ENCODE measurements at places on chromosomes 12 and 14.

GRCh38 chr14:36723530-36723929 is 61.9 kb downstream of the PAX9 start:
- DNase-seq = no peak

- DNase-seq = no peak
These were observed 219.0 kb upstream of the RTL1 start for GRCh38 chr14:101122237-101123141.

- DNase-seq = no peak
These were observed 30.5 kb upstream of the AP4S1 start for GRCh38 chr14:30994681-30995620.

GRCh38 chr12:29537298-29537697 is 39.8 kb upstream of the OVCH1 start:
- peak; percentile 30 for DNase-seq

DNA sequence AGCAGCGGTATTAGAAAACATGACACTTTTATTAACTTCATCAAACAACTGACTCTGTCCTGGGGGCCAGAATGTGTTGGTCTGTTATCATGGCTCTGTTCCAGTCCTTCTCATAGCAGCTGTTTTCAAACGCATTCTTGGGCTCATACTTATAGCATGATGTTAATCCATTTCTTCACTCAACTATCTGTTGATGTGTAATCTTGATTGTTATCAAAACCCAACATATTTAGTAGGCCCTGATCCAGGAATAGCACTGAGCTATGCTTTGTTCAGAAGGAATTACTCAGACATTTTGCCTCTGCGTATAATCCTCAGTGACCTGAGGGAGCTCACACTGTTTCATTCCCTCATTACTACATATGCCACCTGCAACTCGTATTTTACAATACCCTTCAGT is 315.9 kb downstream of the BMP4 start:
- no peak for DNase-seq

- DNase-seq = no peak
These were observed 9.5 kb downstream of the DCN start for GRCh38 chr12:91173124-91173523.

DNA sequence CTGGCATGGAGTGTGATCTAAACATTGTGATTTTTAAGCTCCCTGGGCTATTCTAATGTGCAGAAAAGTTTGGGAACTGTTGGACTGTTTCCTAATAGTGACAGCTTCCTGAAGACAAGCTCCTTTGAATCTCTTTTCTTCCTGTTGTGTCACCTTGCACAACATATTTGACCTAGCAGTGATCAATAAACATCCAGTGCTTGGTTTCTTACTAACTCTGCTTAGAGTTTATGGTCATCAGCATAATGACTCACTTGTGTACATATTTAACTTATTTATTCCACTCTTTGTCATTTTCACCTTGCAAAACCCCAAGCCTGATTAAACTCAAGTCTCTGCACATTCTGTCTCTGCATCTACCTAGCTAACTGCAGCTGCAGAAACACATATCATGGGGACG is 27.3 kb upstream of the TBC1D30 start:
- DNase-seq = no peak

GRCh38 chr14:68947802-68948201 is 31.3 kb downstream of the ACTN1 start:
- no peak for DNase-seq

DNA sequence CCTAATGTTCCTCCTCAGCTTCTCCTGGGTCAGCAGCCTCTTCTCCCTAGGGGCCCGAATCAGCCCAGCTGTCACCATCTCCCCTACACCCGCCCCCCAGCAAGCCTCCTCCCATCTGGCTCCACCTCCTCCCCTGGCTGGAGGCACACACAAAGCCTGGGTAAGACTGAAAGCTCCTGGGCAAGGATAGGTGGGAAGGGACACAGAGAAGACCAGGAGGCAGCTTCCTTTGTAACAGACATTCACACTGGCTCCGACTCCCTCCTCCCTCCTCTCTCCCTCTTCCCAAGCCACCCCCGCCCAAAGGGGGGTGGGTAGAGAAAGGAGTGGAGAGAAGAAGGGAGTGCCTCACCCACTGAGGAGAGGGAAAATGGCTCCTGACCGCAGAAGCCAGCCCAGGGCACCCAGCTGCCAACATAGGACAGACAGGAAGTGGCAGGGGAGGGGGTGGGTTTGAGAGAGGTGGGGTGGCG is 4.0 kb downstream of the CHD4 start:
- peak; percentile 29 for DNase-seq

DNA sequence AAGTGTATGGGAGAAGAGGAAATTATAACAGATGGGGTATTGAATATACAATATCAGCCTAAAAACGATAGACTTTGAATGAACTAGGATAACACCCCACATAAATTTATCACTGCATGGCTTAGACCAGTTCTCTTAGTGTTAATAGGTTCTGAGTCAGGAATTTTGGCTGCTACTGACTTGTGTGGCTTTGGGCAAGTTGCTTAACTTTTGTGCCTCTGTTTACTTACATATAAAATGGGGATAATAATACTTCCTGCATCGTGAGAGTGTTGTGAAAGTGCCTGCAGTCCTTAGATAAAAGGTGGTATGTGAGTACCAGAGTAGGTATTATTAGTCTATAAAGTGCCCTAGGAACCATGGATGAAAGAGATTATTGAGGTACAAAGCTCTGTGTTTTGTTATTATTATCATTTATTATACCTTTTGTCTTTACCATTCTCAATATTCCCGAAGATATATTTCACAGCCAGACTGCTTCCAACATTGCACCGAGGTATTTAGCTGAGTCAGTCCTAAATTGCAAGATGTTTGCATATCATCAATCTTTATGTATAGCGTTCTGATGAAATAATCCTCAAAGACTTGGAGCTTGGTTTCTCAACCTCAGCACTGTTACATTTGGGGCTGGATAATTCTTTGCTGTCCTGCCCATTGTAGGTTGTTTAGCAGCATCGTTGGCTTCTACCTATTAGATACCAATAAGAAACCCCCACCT is 2.3 kb upstream of the PAWR start:
- no peak for DNase-seq

DNA sequence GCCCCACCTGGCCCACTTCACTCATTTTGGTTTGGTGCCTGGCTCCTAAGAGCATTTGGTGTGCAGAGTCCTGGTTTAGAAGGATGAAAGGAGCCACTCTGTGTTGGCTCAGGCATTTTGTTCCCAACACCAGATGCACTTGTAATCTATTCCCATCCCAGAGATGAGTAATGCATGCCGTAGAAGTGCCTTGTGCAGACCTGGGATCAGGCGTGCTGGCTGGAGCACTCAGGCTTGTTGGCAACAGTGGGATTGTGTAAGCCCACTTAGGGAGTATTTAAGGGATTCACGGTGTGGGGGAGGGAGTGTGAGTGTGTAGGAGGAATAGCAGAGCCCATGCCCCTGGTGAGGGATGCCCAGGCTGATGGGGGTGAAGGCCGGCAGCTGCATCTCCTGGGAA is 501.5 kb upstream of the TBX3 start:
- DNase-seq = no peak

DNA sequence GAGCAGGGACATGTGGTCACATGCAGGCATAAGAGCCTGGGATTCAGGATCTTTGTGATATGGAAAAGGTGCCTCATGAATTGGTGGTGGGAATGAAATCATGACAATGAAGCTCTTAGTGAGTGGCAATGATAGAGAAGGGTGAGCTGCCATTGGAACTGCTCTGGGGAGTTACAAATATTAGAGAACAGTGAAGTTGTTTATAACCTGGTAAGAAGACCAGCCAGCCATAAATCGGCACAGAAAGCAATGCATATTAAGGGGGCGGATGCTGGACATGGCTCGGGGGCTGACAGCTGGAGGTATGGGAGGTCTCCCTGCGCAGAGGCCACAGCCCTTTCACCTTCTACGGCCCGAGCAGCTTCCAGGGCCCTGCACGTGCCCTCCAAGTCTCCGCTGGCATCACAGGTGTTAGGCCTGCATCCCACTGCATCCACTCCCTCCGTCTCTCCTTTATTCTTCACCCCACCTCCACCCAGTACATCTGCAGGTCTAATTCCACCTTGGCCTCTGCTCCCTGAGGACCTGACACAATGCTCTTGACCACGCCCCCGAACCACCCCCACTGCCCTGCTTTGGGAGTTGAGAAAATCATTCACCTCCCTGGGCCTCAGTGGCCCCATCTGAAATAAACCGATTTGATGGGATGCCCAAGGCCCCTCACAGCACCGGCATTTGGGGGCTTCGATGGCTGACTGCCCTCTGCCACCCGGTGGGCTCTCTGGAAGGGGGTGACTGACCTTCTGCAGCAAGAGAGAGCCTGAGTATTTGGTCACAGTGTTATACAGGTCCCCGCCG is 4.1 kb downstream of the CACNA2D4 start:
- DNase-seq = peak; percentile 2

GRCh38 chr14:21023174-21023573 is 1.7 kb downstream of the NDRG2 start:
- no peak for DNase-seq

DNA sequence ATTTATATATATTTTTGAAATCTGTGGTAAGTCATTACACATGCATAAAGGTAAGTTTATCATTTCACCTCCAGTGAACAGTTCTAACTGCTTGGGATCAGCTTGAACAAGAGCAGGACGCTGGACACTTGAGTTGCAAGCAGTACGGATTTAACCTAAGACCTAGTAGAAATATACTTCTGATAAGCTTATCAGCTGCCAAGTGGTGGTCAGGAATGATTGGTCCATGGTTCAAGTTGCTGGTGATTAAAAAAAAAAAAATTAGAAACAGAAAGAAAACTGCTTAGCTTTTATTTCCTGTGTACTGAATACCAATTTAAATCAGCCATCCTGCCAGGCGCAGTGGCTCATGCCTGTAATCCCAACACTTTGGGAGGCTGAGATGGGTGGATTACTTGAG is 88.6 kb downstream of the AEBP2 start:
- DNase-seq = no peak

- DNase-seq = peak; percentile 74
These were observed 5.2 kb upstream of the FOS start for GRCh38 chr14:75273272-75274049.

DNA sequence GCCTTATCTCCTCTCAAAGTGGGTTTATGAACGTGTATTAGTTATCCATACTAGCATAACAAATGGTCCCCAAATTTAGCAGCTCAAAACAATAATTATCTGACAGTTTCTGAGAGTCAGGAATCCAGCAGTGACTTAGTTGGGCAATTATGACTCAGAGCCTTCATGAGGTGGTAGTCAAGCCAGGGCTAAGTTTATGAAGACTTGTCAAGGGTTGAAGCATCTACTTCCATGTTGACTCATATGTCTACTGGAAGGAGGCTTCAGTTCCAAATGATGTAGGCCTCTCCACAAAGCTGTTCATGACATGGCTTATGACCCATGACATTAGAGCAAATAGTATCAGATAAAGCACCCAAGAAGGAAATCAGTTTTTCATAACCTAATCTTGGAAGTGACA is 73.2 kb downstream of the IPO8 start:
- DNase-seq = peak; percentile 36

DNA sequence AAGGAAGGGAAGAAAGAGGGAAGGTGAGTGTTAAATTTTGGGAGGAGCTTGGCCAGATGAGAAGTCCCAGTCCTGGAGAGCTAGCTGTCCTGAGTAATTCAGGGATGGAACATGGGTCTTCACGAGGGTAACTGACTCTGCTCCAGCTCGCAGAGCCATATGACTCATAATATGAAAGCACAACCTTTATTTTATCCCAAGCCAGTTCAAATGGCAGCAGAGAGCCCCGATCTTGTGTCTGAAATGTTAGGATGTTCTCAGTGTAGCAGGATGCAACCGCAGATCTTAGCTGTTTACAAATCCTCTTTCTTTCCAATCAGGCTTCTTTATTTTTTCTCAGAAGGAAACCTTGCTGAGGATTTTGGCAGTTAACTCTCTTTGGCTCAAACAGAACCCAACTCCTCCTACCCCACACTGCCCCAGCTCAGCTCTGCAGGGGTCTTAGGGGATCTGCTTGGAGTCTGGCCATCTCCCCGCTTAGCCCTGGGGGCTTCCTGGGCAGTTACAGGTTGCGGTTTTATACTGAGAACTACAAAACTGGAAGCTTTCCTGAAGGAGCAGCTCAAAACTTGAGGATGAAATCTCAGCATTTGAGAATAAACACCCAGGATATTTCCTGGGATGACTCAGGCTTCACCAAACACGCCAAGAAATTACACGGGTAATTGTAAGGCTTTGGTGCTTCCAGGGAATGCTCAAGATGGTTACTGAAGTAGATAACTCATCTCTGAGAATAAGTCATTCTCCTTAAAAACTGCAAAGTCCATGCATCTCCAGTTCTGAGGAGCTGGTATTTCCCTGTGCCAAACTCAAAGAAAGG is 92.5 kb downstream of the VCPKMT start:
- peak; percentile 63 for DNase-seq

DNA sequence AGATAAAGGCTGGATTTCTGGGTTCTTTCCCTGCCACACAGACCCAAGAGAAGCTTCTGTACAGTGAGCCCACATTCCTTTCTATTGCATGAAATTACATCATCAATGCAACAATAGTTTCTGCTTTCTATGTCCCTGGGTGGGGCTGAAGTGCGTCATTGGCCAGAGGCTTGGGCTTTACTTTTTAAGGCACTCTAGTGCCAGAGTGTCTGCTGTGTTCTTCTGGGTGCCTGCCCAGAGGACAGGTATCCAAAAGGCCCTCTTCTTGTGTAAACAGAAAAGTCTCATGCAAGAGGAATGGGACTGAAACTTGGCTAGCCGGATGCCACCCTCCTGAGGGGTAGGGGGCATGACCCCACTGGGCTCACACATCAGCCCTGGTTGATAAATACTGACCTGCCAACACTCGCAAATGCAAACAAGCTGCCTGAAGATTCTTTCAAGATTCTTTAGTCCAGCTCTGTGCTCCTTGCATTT is 5.9 kb downstream of the KRT86 start:
- peak; percentile 83 for DNase-seq

GRCh38 chr12:9961106-9961505 is 10.1 kb upstream of the CLEC12A start:
- DNase-seq = no peak

- DNase-seq = no peak
These were observed 184.5 kb downstream of the NUBPL start for GRCh38 chr14:31745741-31746140.

GRCh38 chr12:75446857-75447256 is 33.7 kb upstream of the GLIPR1 start:
- DNase-seq = peak; percentile 27

DNA sequence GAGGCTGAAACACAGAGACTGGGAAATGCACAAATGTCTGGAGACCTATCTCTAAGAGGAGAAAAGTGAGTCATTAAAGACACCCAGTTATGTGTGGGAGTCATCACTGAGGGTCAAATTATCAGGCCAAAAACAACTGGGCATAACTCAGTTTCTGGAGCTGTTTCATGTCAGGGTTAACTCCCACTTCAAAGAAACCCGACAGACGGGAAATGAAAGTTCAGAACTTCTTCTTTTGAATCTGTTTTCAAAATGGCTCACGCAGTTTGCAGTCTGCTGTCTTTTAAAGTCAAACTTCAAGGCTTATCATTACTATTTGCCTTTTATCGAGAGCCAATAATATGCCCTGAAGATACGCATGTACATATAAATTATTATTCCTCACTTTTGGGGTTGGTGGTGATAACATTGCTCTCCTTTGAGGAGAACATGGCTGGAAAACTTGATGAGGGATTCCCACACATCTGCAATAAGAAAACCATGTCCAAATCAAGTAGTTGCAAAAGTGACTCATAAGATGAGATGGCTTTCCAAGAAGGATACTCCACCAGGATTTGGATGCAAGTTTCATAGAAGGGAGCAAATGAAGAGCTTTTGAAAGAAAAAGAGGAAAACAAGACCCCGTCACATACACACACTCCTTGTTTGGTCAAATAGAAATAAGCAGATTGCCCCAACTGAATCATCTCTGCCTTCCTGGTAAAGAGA is 341.4 kb downstream of the ADAMTS20 start:
- no peak for DNase-seq
